ENCODE measurements at places on chromosomes 11 and 22.

DNA sequence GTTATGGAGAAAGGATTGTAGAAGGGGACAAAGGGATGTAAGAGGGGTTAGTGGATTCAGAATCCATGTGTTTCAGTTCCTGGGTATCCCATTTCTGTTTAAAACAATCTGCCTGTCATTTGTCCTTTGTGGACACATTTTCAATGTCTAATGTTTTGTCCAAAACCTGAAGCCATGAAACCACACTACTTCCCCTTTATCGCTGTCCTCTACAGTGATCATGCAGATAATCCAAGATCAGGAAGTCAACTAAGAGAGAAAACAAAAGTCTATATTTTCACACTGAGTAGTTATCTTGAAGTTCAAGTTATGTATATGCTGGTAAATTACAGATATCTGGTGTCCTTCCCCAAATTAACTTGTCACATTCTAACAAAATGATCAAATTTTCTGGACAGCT lies 457.0 kb downstream of the NTM start:
- no peak for DNase-seq

GRCh38 chr11:31977343-31977742 lies 113.5 kb upstream of the RCN1 start:
- DNase-seq = no peak

- DNase-seq = no peak
Measured at GRCh38 chr22:26690654-26691376, 33.4 kb downstream of the MIAT start.

DNA sequence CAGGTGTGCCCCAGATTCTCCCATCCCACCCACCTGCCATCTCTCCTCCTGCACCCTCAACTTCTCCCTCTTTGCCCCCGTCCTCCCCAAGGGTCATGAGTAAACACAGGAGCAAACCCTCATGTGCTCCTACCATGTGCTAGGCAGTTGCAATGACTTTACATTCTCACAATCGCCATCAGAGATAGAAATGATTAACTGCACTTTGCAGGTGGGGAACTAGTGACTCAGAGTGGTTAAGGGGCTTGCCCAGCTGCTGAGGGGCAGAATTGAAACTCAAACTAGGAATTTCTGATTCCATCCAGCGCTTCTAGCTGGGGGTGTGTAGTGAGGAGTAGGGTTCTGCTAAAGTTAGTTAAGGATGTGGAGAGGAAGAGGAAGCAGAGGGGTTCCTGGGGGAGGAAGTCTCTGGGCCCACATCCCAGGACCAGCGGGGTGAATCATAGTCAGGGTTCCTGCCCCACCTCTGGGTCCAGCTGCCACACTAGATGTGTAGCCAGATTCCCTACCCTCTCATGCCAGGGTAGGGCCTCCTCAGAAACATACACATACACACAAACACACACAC lies 16.0 kb upstream of the PRG2 start:
- no peak for DNase-seq

- DNase-seq = no peak
Measured at GRCh38 chr11:83302151-83302550, 16.0 kb upstream of the CCDC90B start.

DNA sequence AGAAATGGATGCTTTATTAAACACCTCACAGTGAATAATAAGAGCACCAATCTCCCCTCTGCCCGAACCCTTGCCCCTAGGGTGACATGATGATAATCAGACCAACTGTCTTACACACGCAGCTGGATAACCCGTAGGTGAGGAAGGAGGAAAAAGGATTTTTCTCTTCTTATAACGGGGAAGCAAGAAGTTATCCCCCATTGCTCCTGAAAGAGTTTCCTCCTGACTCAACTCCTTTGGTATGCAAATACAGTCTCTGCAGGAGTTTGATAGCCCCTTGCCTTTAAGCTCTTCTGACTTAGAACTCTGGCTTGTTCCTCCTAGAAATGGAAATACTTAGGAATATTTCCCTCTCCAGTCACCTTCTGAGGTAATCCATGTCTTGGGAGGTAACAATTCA lies 455.8 kb downstream of the TMEM135 start:
- no peak for DNase-seq

DNA sequence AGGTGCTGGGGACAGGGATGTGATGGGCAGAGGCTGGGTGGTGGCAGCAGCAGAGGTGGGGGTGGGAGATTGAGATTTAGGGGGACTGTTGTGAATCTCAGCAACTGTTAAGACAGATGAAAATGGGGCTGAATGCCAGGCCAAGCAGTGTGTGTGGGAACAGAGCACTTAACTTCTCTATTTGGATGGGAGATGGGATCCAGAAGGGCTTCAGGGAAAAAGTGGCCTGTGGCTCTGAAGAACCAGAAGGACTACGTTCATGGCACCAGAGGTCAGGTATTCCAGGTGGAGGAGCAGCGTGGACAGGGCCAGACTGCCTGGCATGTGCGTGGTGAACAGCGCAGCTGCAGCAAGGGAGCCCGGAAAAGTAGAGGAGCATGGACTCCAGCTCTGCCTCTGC lies 82.6 kb upstream of the SYT13 start:
- DNase-seq = no peak

DNA sequence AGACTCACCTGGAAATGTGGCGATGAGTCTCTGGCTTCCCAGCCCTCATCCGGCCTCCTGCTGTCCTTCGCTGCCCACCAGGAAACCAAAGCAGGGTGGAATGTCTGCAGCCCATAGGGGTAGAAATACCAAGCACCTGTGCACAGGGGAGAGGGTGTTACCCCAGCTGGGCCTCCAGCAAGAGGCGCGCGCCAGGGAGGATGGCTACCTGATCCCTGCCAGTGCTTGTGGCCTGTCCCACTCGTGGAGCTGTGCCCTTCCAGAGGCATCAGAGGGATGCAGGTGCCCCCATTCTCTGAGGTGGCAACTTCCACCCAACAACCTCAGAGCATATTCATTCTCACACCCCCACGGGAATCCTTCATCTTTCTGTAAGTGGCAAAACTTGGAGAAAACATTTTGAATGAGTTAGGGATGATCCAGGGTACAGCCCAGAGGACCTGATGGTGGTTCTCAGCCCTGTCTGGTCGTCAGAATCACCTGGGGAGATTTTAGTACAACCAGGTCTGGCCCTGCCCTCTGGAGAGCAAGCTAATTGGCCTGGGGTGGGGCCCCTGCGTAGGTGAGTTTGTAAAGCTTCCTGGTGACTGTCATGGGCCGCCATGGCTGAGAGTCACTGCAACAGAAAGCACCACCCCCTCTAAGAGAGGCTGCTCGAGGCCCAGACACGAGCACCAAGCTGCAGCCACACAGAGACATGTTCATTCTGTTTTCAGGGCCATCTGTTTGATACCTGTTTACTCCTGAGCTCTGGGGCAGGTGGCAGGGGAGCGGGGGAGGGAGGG lies 9.9 kb downstream of the SUN2 start:
- DNase-seq = no peak

GRCh38 chr11:125369808-125370207 lies 126.3 kb downstream of the FEZ1 start:
- no peak for DNase-seq

DNA sequence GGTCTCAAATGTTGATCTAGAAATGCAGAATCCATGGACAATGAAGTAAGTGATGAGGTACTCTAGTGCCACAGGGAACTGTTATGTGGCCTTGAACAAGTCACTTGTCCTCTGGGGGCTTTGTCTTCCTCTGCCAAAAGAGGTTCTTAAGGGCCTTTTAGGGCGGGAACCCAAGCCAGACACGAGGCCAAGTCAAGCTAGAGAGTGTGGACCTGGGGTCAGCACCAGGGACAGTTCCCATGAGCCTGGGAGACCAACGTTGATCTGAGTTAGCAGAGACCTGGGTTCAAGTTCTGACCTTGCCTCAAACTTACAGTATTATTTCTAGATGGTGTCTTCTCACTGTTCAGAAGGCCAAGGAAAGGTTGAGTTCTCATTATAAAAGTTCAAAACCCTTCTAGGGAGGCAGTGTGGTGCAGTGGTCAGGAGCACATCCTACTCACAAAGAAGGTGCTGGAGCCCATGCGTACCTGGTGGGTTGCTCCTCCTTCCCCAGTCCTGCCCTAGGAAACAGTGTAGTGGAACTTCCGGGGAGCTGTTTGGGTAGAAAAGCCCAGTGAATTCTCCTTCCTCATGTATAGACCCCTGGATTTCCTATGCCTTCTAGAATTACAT lies 121.5 kb downstream of the CHST1 start:
- DNase-seq = peak; percentile 28

DNA sequence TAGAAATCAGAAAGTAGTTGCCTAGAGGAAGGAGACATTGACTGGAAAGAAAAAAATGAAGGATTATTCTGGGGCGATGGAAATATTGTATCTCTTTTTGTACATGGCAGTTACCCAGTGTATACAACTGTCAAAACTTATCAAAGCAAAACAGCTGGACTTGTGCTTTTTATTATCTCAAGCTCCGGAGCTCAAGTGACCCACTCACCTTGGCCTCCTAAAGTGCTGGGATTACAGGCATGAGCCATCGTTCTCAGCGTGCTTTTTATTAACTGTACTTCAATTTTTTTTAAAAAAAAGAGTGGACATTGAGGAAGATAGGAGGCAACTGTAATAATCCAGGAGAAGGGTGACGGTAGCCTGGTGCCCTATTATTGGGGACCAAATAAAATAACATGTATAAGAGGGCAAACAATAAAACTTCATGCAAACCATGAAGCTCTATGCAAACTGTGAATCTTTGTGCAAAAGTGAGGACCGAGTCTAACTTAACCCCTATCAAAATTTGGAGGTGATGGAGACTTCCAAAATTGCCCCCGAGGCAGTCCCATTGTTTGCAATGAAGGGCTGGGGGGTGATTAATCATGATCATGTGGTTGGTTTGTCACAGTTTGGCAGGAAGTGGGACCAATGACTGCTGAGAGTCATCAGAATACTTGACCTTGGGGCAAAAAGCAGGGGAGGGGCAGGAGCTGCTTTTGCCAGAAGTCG lies 23.5 kb downstream of the FZD4 start:
- no peak for DNase-seq

DNA sequence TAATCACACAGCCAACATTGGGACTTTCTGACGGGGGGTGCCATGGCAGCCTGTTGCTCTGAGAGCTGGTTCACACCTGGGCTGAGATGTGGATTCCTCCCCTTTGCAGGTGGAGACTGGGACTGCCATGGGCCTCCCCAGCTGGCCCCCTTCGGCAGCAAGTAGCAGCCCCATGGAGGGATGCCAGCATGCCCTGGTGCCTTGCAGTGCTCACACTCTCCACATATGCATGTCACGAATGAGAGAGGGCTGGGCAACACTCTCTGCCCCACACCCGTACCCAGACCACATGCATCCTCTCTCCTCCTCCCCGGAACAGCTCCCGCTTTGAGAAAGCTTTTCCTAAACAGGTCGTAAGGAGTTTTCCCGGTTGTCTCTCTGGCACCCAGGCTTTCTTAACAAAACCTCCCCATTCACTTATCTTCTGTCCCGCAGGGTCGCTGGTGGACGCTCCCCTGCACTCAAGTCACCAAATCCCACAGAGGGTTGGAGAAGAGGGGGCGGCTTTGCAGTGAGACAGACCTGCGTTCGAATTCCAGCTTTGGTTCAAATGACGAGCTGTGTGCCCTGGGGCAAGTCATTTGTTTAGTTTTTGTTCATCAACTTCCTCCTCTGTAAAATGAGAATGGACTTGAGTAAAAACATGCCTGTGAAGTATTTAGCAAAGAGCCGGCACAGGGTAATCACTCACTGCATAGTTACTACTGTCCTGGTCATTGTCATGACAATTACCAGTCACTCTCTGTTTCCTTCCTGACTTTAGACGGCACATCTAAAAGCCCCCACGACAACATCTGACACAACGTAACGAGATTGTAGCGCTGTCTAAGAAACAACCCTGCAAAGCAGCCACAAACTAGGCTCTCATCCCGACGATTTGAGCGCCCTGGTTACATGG lies 231.3 kb upstream of the B3GAT1 start:
- DNase-seq = no peak

- no peak for DNase-seq
Measured at GRCh38 chr11:10030122-10030490, 263.9 kb downstream of the SBF2 start.

- DNase-seq = no peak
Measured at GRCh38 chr11:94312339-94312738, 8.0 kb downstream of the IZUMO1R start.

DNA sequence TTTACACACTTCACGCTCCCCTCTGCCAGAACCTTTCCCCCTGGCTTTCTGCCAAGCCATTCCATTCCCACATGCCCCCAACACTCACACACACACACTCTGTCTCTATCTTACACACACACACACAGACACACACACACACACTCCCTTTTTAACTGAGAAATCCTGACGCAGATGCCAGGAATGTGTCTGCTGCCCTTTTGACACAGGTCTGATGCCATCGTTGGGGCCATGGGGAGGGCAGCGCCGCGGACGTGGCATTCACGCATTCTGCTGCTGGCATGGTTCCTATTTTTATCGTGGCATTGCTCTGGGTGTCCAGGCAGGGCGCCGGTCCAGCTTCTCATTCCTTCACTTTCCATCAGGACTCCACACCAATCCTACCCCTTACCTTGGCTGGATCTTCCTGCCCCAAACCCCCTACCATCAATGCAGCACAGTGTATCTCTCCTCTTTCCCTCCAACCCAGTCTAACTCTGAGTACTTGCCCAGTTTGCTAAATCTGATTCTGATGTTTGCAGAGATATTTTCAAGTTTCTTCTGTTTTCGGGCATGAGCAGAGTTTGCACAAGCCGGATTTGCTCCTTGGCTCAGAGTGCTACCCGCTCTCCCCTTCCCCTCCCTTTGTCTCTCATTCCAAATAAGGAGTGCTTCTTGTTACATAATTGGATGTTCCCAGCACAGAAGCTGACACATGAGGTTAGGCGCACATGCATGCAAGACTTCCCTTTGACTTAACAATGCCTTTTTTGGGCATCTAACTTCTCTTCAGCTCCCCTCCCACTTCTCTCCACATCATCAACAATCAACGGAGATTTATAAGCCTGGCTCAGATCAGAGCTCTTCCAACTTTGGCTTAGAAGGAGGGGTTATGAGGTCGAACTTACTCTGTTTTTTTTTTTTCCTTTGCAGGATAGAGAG lies 18.8 kb downstream of the SNX19 start:
- DNase-seq = no peak

DNA sequence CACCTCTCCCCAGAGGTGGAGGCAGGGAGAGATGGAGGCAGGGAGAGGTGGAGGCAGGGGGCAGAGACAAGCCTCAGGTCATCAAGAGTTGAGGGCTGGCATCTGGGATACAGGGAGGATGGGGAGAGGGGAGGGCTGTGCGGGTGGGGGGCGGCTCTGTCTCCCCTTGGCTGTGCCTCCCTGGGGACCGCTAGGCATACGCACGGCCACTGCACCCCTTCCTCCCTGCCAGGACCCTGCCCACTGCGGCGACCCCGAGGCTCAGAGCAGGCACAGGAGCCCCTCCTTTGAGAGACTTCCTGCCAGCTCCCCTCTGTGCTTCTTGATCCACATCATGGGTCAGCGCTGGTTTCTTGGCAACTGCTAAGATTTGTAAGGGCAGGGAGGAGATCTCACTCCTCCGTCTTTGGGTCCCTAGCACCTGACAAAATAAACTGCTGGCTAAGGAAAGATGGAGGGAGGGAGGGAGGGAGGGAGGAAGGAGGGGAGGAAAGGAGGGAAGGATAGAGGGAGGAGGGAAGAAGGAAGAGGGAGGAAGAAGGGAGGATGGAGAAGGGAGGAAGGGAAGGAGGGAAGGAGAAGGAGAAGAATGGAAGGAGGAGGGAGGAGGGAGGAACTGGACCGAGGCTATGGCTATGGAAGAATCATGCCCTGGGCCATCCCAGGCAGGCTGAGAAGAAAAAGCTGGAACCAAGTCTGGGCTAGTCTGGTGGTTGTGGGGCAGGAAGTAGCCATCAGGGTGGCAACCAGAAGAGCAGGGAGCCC lies 18.5 kb downstream of the PRR33 start:
- DNase-seq = no peak

Data from HEK293T (cell line).